ENCODE measurements at places on chromosomes 16 and 17. TPM values are rescaled to one million over a fixed set of nuclear protein-coding genes. Genes with fewer than 3 reads are reported as not detected.

DNA sequence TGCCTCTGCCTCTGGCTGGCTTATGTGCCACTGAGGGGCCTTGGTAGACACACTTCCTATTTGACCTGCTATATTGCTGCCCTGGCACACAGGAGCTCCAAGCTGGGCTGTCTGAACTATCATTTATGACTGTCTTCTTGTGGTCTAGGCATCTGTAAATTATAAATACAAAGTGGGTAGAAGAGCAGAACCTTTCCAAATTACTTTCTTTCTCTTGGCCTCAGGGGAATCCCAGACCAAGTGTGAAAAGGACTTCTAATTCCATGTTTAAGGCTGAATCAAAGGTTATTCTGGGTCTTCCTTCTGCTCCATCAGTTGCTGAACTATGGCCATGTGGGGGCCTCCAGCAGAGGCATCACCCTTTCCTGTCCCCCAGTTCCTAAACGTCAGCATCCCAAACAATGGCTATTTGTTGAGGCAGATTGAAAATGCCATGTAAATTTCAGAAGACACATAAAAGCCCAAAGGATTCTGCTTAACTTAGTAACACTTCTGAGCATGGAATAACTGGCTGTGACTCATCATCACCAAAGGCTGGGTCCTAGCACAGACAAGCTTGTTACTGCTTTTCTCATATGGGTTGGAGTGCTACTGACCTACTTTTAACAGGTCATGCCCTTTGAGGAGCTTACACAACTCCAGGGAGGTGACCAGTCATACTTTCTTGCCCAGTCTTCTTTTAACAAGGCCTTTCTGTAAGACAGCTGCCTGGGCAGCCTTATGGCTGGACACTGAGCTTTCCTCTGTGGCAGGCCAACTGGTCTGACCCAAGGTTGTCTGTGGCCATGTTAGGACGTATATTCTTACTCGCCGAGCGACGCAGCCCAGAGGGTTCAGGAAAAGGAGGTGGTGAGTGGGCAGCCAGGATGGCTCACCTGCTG lies 154.8 kb downstream of the VPS53 start:
- no peak for DNase-seq

RNU2-1 gene
- total RNA-seq: not detected

- no peak for DNase-seq
Observed at GRCh38 chr17:56792267-56792666, 41.5 kb downstream of the C17orf67 start.

KRT28 gene
- total RNA-seq: not detected

DHRS7C gene
- not detected for total RNA-seq

- DNase-seq: peak; percentile 44
Observed at GRCh38 chr17:37824534-37825485, 80.0 kb upstream of the HNF1B start.

- DNase-seq: no peak
Observed at GRCh38 chr16:89443727-89444084, 46.7 kb downstream of the ANKRD11 start.

DNA sequence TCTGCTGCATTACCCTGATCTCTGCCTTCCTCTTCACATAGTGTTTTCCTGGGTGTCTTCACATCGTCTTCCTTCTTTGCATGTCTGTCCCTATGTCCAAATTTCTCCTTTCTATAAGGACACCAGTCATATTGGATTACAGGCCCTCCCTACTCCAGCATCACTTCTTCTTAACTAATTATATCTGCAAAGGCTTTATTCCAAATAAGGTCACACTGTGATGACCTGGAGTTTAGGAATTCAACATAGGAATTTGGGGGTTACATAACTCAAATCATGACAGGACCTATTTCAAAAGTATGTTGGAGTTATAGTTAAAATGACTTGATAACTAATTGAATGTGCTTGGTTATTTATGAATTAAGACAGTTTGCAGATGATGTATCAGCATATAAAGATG lies 490.5 kb upstream of the ERCC4 start:
- DNase-seq: no peak

GLP2R gene
- not detected for total RNA-seq

DNA sequence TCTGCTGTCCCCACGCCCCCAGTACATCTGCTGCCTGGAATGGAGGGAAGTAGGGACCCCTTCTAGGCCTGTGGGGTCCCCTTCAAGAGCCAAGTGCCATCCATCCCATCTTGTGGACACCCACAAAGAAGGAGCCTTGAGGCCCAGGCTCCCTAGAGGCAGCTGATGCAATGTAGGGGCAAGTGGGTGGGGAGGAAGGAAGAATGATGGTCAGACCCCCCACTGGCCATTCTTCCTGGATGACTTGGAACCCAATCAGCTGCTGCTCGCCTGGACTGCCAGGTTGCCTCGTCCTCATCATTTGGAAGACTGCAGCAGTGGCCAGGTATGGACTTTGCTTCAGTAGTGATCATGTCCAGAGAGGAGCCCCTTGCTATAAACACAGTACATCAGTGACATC lies 48.9 kb downstream of the SMPD3 start:
- no peak for DNase-seq

MYH13 gene
- not detected for total RNA-seq

Data from GM23338 (cell line).